ENCODE measurements at places on chromosomes 5 and 9. TPM values are rescaled to one million over a fixed set of nuclear protein-coding genes. Genes with fewer than 3 reads are reported as not detected.
A peak's percentile ranks its signal among the peaks of the same experiment; 100 is the strongest.

DNA sequence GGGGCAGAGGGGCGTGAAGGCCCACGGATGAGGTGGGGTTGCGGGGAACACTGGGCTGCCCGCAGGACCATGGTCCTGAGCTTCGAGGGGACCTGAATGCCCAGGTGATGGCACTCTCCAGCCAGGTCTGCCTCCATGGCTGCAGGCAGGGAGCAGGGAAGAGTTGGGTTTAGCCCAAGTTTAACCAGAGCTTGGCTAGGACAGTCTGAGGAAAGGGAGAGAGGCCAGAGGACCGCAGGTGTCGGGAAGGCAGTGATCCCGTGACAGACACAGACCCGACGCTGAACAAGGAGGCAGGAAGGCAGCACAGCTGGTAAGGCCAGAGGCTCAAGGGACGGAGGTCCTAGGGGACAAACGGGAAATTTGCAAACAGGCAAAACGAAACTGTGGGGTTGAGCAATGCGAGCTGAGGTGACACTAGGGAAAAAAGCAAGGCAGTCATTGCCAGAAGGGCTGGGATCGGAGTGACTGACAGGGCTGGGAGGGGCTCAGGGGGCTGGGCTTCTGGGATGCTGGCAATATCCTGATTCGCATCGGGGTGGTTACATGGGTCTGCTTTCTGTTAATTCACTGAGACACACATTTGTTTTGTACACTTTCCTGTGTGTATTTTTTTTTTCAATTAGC lies 25.0 kb downstream of the ARPC5L start:
- no peaks in the 10 kb centered on the region for H3K27me3 ChIP-seq
- peaks cover 35% of the 10 kb centered on the region for H3K36me3 ChIP-seq
- no peak for DNase-seq
- no peak overlapping the region for H3K27ac ChIP-seq
- no peaks in the 10 kb centered on the region for H3K4me1 ChIP-seq

GRCh38 chr9:134318481-134318891 lies 7.8 kb upstream of the RXRA start:
- no peaks in the 10 kb centered on the region for H3K36me3 ChIP-seq
- H3K4me3 ChIP-seq, result no peak overlapping the region
- DNase-seq, result no peak
- H3K27ac ChIP-seq, result no peak overlapping the region
- H3K27me3 ChIP-seq, result peaks cover 3% of the 10 kb centered on the region
- H3K4me1 ChIP-seq, result no peaks in the 10 kb centered on the region

DNA sequence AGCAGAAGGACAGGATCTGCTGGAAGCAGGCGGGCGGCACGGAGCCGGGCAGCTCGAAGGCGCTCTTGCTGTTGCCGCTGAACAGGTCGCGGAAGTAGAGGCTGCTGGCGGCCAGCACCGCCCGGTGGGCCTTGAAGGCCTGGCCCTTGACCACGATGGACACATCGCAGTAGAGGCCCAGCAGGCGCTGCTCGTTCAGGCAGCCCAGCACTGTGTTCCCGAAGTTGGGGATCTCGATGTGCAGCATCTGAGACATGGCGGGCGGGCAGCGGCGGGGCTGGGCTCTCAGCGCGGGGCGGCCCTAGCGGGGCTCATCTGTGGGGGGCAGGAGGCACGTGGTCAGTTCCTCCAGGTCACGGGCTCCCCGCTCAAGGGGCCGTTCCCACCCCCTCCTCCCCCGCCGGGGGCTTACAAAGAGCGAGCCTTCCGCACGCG lies 44.8 kb downstream of the NACC2 start:
- H3K4me3 ChIP-seq, result no peak overlapping the region
- no peak overlapping the region for H3K27ac ChIP-seq
- no peaks in the 10 kb centered on the region for H3K27me3 ChIP-seq
- H3K36me3 ChIP-seq, result peaks cover 2% of the 10 kb centered on the region
- H3K4me1 ChIP-seq, result peaks cover 7% of the 10 kb centered on the region

GRCh38 chr5:54397420-54397819 lies 58.1 kb upstream of the HSPB3 start:
- H3K4me1 ChIP-seq, result no peaks in the 10 kb centered on the region
- DNase-seq, result no peak
- H3K27me3 ChIP-seq, result no peaks in the 10 kb centered on the region

DNA sequence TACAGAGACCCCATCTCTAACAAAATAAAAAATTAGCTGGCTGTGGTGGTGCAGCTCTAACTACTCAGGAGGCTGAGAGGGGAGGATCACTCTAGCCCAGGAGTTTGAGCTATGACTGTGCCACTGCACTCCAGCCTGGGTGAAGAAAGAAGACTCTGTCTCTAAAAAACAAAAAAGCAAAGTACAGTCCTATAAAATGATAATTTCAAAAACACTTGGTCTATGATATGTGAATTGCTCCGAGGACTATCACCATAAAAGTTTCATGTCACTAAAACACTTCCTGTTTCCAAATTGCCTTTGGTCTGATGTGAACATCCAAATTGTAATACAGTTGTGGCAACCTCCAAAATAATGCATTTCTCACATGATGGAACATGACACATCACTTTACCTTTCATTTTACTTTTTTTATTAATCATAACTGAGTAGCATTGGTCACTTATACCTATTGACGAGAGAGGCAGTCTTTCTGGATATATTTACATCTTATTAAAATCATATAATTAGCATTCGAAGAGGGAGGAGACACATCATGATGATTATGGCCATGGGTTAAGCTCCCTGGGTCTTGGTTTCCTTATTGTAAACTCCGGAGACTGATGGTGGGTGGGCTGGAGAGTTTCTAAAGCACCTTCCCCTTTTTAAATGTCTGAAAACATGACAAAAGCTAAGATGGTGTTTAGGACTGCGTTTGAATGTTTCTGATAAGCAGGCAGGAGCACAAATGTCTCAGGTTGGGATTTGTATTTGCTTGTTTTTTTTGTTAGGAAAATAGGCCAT lies 25.8 kb upstream of the CD180 start:
- peaks cover 45% of the 10 kb centered on the region for H3K4me1 ChIP-seq
- no peaks in the 10 kb centered on the region for H3K36me3 ChIP-seq
- peak overlapping the region; percentile 21 for H3K4me3 ChIP-seq
- no peaks in the 10 kb centered on the region for H3K27me3 ChIP-seq
- no peak for DNase-seq

GRCh38 chr5:124103671-124104070 lies 591.7 kb downstream of the CSNK1G3 start:
- no peak for DNase-seq
- no peak overlapping the region for H3K27ac ChIP-seq
- no peak overlapping the region for H3K4me3 ChIP-seq
- no peaks in the 10 kb centered on the region for H3K36me3 ChIP-seq

GRCh38 chr9:111300140-111300735 lies 29.8 kb downstream of the OR2K2 start:
- H3K4me1 ChIP-seq, result no peaks in the 10 kb centered on the region
- DNase-seq, result no peak
- H3K27me3 ChIP-seq, result peaks cover 2% of the 10 kb centered on the region
- no peaks in the 10 kb centered on the region for H3K36me3 ChIP-seq

GRCh38 chr5:112846556-112846955 lies 14.5 kb upstream of the SRP19 start:
- no peaks in the 10 kb centered on the region for H3K27me3 ChIP-seq
- H3K27ac ChIP-seq, result no peak overlapping the region
- no peak for DNase-seq
- peaks cover 4% of the 10 kb centered on the region for H3K4me1 ChIP-seq
- H3K4me3 ChIP-seq, result no peak overlapping the region

DNA sequence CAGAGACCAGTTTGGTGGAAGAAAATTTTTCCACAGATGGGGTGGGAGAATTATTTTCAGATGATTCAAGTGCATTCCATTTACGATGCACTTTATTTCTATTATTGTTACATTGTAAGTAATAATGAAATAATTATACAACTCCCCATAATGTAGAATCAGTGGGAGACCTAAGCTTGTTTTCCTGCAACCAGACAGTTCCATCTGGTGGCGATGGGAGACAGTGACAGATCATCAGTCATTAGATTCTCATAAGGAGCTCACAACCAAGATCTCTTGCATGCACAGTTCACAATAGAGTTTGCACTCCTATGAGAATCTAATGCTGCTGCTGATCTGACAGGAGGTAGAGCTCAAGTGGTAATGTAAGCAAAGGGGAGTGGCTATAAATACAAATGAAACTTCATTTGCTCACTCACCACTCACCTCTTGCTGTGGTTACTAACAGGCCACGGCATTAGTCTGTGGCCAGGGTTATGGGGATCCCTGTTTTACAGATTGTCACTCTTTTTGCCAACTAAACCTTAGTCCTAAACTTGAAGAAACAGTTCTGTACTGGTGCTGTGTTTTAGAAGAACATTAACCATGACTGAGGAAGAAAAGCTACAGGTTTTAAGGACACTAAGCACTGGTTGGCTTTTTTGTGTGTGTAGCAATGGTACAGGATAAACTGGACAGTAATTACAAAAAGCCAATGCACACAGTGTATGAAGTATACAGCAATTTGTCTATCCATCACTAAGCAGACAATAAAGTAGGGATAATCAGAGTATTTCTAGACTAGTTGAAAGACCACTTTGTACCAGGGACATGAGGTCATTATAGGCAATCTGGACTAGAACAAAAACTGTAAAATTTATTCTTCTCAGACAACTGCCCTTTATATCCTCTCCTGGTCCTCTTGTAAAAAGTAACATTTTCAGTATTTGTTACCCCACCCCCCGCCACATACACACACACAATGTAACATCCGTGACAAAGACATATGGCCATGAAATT lies 9.9 kb downstream of the TMEM232 start:
- DNase-seq, result no peak
- no peaks in the 10 kb centered on the region for H3K36me3 ChIP-seq
- no peak overlapping the region for H3K4me3 ChIP-seq
- H3K27ac ChIP-seq, result no peak overlapping the region

- H3K27ac ChIP-seq, result no peak overlapping the region
- no peak for DNase-seq
- peaks cover 2% of the 10 kb centered on the region for H3K36me3 ChIP-seq
These were observed 17.4 kb downstream of the ABITRAM start for GRCh38 chr9:108951578-108951977.

DNA sequence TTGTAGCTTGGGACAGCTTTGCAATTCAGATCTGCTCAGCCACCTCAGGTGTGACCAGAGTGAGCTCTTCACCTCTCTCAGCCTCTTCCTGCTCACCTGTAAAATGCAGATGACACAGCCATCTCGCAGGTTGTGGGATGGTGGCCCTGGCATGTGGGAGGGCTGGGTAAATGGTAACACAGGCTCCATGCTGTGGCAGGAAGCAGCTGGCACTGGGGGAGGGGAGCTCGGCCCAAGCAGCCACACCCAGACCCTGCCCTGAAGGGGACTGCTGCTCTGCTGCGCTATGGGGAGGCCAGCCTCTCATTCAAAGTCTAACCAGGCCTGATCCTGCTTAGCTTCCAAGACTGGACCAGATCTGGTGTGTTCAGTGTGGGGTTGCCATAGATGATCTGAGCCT lies 24.1 kb downstream of the PHF2 start:
- no peak overlapping the region for H3K27ac ChIP-seq
- no peaks in the 10 kb centered on the region for H3K27me3 ChIP-seq
- peaks cover 45% of the 10 kb centered on the region for H3K4me1 ChIP-seq
- no peak for DNase-seq

The CACNA1B gene
- total RNA-seq, result 0.02 TPM

The VPS13A gene
- 27.3 TPM for total RNA-seq

The FBXW5 gene
- total RNA-seq, result 69.4 TPM

The ADRA1B gene
- total RNA-seq, result not detected

The AQP3 gene
- total RNA-seq, result 19.4 TPM

All from activated CD4-positive, alpha-beta memory T cell treated with anti-CD3 and anti-CD28 coated beads for 36 hours (primary cell).